ENCODE measurements at places on chromosomes 2 and 18.

GRCh38 chr2:139480161-139480650, 700.0 kb upstream of the NXPH2 start:
- no peak for DNase-seq

- no peak for DNase-seq
These were observed 5.2 kb downstream of the TMEM18 start for GRCh38 chr2:671787-672605.

DNA sequence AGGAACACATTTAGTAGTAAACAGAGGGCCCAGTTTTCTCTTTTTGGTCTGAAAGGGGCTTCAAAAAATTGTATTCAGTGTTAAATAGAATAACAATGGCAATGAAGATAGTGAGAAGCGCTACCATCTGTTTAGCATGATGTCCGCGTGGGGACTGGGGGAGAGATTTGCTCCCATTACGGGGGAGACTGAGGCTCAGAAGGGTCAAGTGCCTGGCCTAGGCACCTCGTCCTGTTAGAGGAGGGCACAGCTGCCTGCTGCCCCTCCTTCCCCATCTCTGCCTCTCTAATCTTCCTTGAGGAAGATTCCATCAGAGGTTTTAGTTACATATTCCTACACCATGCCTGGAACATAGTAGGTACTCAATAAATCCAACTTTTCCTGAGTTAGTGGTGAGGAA, 10.1 kb upstream of the TMEM185B start:
- no peak for DNase-seq

DNA sequence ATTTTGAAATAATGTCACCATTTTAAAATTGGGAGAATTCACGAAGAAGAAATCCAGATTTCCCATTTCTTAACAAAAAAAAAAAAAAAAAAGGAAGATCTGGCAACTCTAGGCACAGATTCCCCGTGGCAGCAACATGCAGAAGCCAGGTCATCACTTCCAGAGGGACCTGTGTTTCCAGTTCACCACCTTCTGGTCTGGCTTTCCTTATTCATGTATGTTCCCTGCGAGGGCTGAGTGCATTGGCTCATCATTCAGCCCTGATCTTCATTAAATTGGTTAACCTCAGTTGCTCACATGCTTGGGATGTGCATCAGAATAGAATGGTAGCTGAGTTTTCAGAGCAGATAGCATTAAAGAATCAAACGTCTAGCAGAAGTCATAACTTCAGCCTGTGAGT, 25.0 kb upstream of the MAP3K20 start:
- no peak for DNase-seq

GRCh38 chr2:132984731-132985130, 314.7 kb upstream of the LYPD1 start:
- no peak for DNase-seq

DNA sequence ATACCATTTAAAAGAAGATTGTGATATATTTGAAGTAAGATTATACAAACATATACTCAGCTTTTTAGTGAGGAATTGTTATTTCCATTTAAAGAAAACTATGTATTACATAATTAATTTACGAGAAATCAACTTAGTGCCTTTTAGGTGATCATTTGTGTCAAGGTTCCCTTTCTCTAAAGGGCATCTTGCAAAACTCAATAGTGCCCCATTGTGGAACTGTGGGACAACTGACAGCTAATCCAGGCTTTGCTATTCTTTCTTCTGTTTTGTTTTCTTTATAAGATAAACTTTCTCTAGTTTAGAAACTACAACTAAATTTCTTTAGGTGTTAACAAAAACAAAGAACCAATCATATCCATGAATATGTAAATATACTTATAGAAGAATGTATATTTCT, 24.3 kb upstream of the VIT start:
- DNase-seq, result no peak

GRCh38 chr2:50720697-50721315, 311.1 kb downstream of the NRXN1 start:
- no peak for DNase-seq

DNA sequence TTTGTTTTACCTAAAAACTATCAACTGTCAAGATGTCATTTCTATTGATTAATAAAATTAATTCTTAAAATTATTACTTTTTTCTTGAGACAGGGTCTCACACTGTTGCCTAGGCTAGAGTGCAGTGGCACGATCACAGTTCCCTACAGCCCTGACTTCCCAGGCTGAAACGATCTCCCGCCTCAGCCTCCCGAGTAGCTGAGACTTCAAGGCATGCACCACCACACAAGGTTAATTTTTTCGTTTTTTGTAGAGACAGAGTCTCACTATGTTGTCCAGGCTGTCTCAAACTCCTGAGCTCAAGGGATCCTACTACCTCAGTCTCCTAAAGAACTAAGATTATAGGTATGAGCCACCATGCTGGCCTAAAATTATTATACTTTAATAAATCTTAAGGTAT, 18.7 kb downstream of the HNRNPLL start:
- DNase-seq, result no peak

DNA sequence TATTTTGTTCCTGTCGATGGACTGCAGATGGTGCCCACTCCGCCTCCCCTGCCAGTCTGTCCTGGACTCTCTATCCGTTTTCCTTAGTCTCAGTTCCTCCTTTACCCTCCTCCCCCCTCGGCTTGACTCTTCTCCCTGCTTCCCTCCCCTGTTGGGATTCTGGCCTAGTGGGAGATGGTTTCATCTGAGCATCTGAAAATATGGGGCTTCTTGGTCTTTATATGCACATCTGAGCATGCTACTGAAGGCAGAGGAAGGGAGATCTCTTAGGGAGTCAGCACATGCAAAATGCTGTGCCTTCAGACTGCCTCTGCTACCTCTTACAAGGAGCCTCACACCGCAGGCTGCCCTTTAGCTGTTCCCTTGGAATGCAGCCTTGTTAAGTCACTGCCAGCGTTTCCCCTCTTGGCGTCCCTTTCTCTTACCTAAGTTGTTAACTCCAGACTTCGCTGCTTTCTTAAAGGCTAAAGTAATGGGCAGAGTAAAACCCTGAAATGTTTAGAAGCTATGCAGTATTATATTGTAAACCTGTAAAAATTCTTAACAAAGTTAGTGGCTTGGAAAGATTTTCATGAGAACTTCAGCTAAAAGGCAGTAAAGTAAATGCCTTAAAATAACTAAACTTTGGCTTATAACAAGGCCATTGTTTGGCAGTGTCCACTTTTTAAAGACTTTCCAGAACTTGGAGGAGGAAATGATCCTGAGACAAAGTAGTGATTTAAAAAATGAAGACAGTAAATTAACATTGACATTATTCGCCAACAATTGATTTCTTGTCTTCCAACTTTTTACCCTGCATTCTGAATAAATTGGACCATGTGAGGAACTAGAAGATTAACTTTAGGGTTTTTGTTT, 49.8 kb downstream of the LDLRAD4 start:
- no peak for DNase-seq

DNA sequence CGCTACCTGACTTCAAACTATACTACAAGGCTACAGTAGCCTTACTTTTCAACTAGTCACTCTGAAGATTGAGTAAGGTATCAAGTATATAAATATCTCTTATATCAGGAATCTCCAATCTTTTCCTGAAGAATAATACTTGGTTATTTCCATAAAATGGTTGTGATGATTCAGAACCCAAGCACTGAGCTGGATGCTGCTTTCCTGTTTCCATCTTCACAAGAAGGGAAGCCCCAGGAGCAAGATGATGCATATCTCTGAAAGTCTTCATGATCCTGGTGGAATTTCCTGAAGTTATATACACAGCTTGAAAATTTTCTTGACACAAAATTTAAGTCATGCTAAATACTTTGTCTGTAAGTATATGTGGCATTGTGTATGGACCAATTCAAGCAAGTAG, 243.9 kb upstream of the TANK start:
- no peak for DNase-seq

DNA sequence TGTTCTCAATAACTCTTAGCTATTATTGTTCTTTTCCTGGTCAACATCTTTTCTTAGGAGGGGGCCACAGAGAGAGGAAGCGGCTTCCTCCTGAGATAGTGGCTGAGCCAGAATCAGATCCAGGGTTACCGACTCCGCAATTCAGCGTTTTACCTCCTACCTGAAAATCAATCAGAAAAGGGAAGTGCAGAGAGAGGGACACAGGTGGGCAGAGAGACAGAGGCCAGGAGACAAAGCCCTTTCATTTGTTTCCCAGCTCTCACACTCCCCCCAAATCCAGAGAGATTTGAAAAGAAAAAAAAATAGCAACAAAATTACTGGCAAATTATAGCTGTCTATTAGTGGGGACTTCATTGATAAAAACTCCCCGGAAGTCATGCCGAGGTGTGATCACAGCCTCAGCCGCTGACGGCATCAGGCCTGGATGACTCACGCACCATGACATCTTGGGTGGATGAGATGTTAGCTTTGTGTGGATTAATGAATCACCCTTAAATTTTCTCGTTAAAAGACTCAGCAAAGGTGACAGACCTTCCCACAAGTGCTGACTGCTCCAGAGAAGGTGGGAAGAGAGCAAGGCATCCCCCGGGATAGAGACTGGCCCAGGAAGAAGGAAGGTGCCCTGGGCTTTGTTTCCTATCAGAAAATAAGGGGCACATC, 120.7 kb downstream of the LOXHD1 start:
- no peak for DNase-seq

DNA sequence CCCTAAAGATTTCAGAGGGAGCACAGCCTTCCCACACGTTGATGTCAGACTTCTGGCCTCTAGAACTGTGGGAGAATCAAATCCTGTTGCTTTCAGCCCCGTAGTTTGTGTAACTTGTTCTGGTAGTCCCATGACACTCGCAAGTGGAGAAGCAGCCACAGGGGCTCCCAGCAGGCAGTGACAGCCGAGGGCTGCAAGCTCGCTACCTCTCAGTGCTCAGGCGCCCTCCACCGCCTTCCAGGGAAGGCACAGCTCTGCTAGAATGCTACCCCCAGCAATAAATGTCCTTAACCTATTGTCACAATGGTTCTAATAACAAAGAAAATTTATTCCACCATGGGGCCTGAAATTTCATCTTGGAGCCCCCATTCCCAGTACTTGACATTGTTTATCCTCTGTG, 143.1 kb upstream of the ZNF236 start:
- no peak for DNase-seq

GRCh38 chr2:163198007-163198406, 359.4 kb upstream of the KCNH7 start:
- no peak for DNase-seq

DNA sequence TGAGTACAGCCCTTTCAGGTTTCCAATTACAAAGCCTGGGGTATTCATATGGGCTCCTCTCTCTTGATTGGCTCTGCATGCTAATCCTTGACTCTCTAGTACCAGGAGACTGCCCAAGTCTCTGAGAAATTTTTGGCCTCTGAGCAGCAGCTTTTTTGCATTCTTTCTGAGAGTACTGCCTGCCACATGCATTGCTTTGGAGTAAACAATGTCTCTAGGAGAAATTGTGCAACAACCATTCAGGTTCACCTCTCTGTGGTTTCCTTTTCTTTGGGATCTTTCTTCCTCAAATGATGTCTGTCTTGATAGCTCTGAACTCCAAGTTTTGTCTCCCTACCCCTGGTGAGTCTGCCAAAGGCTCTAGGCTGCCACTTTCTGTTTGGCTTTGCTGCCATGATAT, 115.8 kb upstream of the SETBP1 start:
- no peak for DNase-seq

- no peak for DNase-seq
These were observed 83.8 kb upstream of the TFCP2L1 start for GRCh38 chr2:121368836-121369235.

DNA sequence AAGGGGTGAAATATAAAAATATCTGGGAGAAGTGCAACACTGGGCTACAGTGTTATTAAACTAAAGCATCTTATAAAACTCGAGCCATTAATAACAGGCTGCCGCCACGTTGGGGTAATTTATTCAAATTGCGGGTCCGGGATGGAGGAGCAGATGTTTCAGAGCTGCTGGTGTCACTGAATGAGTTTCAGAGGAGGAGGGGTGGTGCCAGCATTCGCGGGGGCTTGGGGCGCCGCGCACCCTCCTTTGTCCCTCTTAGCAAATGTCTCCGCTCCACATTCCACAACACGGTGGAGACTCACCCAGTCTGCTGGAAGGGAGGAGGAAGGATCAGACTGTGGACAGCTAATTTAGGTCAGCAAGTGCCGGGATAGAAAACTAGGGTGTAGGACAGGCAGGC, 260.5 kb downstream of the CELF4 start:
- no peak for DNase-seq

DNA sequence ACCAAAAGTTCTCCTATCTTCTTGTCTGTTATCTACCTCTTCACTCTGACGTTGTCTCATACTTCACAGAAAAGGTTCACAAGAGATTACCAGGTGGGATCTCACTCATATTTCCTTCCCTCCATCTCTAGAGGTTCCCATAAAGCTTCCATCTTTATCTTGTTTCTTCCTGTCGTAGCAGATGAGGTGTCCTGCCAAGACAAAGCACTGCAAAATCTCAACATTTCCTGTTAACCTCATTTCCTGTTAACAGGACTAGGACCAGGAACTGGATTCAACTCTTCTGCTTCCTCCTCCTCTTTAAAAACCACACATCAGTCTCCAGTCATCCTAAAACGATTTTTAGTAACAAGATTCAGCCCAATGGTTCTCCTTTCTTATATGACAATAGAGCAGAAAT, 512.8 kb upstream of the NRP2 start:
- no peak for DNase-seq

- DNase-seq, result no peak
These were observed 19.5 kb downstream of the SLC25A52 start for GRCh38 chr18:31741097-31741735.

DNA sequence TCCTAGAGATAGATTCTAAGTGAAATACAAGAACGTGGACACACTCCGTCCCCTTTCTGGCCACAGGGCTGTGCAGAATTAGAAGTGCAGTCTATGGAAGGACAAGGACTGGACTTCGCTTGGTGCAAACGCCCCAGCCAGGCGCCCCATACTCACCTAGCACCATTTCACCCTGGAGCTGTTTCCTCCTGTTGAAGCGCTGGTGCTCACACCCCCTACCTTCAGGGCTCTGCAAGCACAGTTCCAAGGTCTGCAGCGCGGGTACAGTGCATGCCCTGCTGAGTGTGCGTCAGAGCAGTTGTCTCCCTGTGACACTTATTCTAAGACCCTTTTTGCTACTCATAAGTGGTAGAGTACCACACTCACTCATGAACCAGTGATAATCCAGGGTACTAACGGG, 3.0 kb downstream of the HPCAL1 start:
- no peak for DNase-seq

- DNase-seq, result no peak
These were observed 11.4 kb upstream of the FABP1 start for GRCh38 chr2:88139203-88139702.

- no peak for DNase-seq
These were observed 255.9 kb downstream of the AGAP1 start for GRCh38 chr2:235749771-235750160.

DNA sequence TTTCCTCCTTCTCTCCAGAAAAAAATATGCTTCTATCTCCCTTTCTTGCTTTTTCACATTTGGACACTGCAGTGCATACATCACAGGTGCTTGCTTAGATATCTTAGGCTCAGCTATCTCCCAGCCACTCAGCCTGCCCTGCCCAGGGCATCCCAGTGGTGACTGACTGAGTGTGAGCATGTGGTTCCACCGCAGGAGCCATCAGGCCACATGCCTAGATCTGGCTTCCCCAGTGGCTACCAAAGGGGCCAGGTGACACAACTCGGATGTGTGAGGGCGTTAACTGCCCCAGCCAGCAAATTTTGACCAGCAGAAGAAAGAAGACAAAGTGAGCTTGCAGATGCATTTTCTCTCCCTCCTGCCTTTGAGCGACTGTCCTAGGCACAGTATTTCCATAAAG, 25.5 kb downstream of the SP5 start:
- no peak for DNase-seq

Data from amygdala (tissue), 56 donors.